ENCODE measurements at places on chromosomes 12 and 14. TPM values are rescaled to one million over a fixed set of nuclear protein-coding genes. Genes with fewer than 3 reads are reported as not detected.

SLC22A17 gene
- total RNA-seq = 6.4 TPM

- DNase-seq = peak; percentile 79
Measured at GRCh38 chr12:75816897-75817296, 214.7 kb downstream of the PHLDA1 start.

SOX5 gene
- 11.9 TPM for total RNA-seq

- DNase-seq = peak; percentile 52
Measured at GRCh38 chr14:51327376-51327775, 87.3 kb downstream of the TMX1 start.

GRCh38 chr12:108611884-108612415, 14.1 kb upstream of the TMEM119 start:
- peak; percentile 89 for DNase-seq

GPATCH2L gene
- 58.6 TPM for total RNA-seq

DNA sequence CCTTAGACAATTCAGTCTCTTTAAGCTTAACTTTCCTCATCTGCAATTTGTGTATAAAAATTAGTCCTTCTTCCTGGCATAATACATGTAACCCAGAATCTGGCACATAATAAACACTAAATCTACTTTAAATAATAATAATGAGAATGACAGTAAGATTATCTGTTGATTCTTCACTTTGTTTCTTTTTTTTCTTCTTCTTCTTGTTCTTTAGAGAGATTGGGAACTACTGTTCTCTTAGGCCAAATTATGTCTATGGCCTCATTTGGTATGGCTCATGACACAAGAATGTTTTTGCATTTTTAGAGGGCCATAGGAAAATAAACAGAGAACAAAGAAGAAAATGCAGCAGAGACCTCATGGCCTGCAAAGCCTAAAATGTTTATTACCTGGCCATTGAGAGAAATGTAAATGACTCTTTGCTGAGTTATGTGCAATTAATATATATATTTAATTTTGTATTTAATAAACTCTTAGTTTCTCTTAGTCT, 275.8 kb downstream of the SLC6A15 start:
- DNase-seq = peak; percentile 47

MYF5 gene
- total RNA-seq = not detected

DNA sequence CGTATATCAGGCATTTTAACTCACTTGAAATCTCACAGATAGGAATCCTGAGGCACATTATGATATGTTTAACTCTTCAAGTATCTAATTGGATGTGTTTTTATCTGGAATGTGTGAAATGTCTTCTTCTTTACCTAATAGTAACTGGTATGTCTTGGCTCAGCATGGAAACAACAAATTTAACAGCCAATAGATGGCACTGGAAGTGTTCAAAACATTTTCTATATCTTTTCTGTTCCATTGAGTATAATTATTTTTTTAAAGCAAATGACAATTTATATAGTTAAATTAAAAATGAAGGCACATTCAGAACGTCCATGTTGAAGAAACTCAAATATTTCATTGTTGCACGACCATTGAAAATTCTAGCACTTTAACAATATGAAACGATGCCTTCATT, 164.6 kb upstream of the SLC16A7 start:
- peak; percentile 2 for DNase-seq
